ENCODE measurements at places on chromosomes 1 and 21. TPM values are rescaled to one million over a fixed set of nuclear protein-coding genes. Genes with fewer than 3 reads are reported as not detected.

The LIN28A gene
- not detected for total RNA-seq

The AVPR1B gene
- not detected for total RNA-seq

The LORICRIN gene
- total RNA-seq, result not detected

The SLC44A3 gene
- total RNA-seq, result under 0.01 TPM

The WDR77 gene
- total RNA-seq, result 67.6 TPM

The ESPN gene
- total RNA-seq, result 1.3 TPM

The OPTC gene
- total RNA-seq, result not detected

The CFHR3 gene
- not detected for total RNA-seq

The SLC45A1 gene
- 0.76 TPM for total RNA-seq

The RNU1-3 gene
- under 0.01 TPM for total RNA-seq

The TTC22 gene
- not detected for total RNA-seq

The TMCO4 gene
- total RNA-seq, result 8.4 TPM

The RIIAD1 gene
- total RNA-seq, result not detected

The DMRTA2 gene
- total RNA-seq, result not detected

The MIXL1 gene
- 0.32 TPM for total RNA-seq

The SFN gene
- not detected for total RNA-seq

The RLF gene
- 23.3 TPM for total RNA-seq

The LCE4A gene
- total RNA-seq, result not detected

The ASCL5 gene
- total RNA-seq, result not detected

The MYOG gene
- not detected for total RNA-seq

The LDLRAD1 gene
- total RNA-seq, result not detected

The SHISA4 gene
- 13.0 TPM for total RNA-seq

Measured in epithelial cell of umbilical artery (primary cell).